Stimulated activated CD4-positive, alpha-beta T cell treated with anti-CD3 and anti-CD28 coated beads, Interleukin-12 subunit alpha, Interleukin-12 subunit beta, amount 100 ng/mL, for 4 hours (primary cell): ENCODE measurements at places on chromosomes 11 and 22.

DNA sequence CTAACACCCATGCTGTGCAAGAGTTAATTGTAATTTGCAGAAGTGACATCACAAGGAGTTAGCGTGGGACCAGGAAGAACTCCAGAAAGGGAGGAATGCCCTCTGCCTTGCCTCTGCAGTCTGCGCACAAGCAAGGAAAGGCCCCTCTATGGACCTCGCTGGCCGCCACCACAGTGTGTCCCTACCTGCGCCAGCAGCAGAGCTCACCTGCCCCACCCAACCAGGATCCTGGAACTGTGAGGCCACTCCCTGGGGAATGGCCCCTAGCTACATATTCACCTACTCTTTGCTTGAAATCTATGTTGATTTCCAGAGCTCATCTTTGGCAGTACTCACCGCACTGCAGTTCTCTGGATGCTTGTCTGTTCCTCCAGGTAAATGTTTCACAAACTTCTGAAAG, 72.0 kb upstream of the MTNR1B start:
- DNase-seq: no peak

- DNase-seq: peak; percentile 23
Measured at GRCh38 chr11:46916286-46917108, 1.9 kb downstream of the LRP4 start.

- DNase-seq: no peak
Measured at GRCh38 chr11:18223591-18224387, 12.8 kb downstream of the SAA4 start.

GRCh38 chr22:44098966-44099530, 74.9 kb downstream of the PARVB start:
- DNase-seq: no peak

DNA sequence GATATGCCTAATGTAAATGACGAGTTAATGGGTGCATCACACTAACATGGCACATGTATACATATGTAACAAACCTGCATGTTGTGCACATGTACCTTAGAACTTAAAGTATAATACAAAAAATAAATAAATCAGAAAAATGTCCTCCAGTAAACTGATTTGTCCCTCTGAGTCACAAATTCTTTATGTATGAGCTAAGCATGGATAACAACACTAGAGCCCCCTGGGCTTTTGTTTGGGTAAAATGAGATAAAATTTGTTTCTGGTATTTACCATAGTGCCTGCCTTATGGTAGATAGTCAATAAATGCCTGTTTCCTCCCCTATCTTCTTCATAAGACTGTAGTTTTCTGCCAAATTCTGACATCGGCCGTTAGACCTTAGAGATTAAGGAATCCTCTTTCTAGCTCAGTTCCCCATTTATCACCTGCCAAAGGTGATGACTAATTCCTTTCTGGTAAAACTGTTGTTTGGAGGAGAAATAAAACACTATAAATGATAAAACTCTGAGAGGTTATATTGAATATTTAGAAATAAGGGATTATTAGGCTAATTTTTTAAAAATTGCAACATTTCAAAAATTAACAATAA, 43.6 kb upstream of the LUZP2 start:
- no peak for DNase-seq

DNA sequence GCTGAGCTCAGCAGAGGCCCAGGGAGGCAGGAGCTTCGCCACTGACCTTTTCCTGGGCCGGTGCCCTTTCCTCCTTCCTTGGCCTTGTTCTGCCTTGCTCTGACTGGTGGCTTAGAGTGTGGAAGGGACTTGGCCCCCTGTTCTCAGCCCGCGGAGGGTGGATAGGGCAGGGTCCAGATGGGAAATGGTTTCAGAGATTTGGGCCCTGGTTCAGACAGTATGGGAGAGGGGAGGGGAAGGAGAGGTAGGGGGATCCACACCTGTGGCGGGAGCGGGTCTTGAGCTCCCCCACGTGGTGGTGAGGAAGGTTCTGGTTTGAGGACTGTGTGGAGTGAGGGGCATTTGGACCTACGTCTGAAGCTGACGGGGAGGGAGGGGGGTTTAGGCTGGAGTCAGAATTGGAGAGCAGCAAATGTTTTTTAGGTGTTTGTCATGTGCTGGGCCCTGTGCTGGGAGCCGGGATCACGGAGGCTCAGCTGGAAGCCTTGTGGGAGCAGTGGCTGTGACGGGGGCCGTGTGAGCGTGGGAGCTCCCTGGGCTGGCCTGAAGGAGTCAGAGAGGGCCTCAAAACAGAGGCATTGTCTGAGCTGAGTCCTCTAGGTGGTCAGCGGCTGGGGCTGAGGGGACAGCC, 27.2 kb downstream of the SHANK3 start:
- DNase-seq: no peak

DNA sequence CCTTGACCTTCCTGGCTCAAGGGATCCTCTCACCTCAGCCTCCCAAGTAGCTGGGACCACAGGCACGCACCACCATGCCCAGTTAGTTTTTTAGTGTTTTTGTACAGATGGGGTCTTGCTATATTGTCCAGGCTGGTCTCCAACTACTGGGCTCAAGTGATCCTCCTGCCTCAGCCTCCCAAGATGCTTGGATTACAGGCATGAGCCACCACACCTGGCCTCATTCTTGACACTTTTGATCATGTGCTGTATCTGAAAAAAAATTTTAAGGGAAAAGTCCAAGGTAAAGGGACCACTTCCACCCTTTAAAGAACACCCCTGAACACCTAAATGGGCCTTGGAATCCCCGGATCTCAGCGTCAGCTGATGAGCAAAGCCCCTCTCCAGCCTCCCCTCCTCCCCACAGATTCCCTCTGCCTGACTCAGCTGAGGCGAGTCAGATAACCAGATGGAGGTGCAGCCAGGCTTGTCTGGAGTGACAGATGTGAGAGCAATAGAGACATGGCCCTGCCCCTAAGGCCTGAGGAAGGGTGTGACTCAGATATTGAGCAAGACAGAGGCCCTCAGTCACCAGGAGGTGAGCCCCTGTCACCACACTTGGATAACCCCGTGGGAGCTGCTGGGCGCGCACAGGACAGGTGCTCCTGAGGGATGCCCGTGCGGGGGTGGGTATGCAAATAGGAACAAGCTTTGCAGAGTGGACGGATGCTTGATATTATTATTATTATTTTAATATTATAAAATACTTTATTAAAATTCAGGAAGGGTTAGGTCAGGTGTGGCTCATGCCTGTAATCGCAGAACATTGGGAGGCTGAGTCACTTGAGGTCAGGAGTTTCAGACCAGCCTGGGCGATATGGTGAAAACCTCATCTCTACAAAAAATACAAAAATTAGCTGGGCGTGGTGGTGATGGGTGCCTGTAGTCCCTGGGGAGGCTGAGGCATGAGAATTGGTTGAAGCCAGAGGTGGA, 5.0 kb upstream of the CCDC88B start:
- no peak for DNase-seq

DNA sequence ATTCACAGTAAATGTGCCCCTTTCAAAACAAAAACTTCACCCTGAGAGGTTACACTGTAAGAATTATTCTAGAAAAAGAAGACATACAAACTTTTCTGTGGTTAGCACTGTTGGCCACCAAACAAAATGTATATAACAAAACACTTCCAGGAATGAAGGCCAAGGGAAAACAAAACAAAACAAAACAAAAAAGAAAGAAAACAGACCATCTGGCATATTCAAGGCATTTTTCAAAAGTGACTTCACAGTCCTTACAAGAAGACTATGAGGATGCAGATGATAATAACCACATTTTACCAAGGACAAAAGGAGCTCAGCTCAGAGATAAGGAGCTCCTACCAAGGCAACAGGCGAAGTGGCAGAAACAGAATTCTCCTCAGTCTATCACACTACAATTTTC, 24.9 kb downstream of the CTSC start:
- no peak for DNase-seq

DNA sequence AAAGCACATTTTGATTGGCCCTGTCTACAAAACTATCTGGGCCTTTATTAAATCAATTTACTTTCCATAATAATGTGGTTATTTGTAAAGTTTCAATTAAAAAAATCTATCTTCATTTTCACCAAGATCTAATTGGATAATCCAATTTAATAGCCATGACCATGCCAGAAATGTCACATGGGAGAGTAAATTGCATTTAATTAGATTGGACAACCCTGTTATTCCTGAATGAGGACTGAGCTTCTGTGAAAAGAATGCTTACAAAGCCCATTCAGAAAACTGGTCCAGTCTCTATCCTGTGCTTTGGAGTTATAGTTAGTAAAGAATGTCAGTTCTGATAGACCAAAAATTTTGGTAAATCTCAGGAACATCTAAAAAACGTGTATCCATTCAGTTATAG, 541.9 kb upstream of the ANO5 start:
- DNase-seq: no peak

DNA sequence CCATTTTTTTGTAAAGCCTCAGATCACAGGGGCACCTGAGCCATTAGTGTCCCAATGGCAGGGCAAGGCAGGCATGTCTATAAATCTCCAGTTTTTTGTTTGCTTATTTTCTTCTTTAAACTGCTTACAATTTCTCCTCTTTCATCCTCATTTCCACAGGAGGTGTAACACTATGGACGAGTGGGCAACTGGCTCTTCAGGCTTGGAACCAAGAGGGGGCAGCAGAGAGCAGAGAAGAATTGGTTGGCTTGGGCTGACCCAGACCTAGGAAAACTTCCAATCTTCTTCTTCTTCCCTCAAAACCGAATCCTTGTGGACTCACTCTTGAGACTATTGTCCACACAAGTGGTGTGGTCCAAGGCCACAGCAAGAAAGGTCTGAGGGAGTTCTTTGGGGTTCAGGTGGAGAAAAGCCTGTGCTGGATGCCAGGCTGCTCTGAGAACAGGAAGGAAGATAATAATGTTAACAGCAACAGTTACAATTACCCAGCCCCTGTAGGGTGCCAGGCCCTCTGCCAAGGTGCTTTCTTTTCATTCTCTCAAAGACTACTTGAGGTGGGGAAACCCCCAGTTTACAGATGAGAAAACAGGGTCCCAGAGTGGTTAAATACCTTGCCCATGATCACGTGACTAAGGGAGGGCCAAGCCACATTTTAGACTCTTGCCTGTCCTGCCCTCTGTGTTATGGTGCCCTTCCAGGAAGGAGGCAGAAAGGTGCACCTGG, 70.7 kb upstream of the E2F8 start:
- DNase-seq: peak; percentile 29

DNA sequence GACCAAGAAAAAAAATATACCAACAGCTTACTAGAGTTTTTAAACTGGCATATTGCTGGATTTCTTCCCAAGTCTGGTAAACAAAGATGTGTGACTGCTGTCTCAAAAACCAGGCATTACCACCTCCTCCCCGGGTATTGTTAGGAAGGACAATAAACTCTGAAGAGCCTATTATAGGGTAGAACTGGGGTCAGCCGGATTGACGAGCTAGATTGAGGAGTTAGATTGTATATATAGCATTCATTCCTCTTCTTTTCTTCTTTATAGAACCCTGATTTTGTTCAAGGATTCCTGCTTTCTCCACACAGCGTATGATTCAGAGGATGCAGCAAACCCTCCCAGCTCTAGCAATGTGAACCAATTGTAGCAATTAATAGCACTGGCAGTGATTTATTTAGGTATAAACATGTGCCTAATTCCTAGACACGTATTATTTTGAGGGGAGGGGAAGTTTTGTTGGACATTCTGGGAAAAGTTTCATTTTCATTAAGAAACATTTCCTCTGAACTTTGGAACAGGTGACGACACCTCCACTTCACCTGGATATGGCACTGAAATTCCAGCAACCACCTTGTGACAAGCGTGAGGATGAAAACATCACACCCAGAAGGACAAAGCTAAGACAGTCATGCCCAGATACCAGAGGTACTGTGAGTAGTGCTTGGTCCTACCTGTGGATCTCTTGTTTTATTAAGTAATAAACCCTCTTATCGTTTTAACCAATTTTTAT, 679.4 kb upstream of the KIRREL3 start:
- no peak for DNase-seq

GRCh38 chr11:66848671-66849500, 5.6 kb downstream of the RCE1 start:
- DNase-seq: no peak

GRCh38 chr11:72018171-72018570, 19.5 kb downstream of the IL18BP start:
- DNase-seq: no peak

GRCh38 chr11:74751303-74751702, 2.7 kb downstream of the RNF169 start:
- no peak for DNase-seq

GRCh38 chr22:31148953-31149627, 8.8 kb upstream of the PLA2G3 start:
- peak; percentile 19 for DNase-seq

GRCh38 chr22:23970816-23971486, 3.3 kb downstream of the DDT start:
- DNase-seq: no peak

DNA sequence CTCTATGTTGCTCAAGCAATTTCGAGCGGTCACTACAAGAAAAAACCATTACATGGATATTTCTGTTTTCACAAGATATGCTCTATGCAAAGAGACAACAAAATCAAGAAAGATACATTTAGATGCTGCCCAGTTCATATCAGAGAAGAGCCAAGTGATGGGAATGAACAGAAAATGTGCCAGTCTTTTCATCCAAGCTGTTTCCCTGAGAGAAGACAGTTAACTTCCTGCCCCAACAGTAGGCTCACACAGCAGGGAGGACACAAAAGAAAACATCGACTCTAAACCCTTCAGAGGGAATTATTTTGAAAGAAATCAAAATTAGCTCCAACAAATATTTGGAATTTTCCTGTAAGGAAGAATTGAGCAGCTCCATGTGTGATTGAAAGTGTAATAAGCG, 11.6 kb downstream of the JAML start:
- DNase-seq: no peak

GRCh38 chr11:60336767-60337391, 9.8 kb downstream of the MS4A6E start:
- no peak for DNase-seq

GRCh38 chr22:42961810-42962209, 53.1 kb downstream of the PACSIN2 start:
- DNase-seq: no peak

DNA sequence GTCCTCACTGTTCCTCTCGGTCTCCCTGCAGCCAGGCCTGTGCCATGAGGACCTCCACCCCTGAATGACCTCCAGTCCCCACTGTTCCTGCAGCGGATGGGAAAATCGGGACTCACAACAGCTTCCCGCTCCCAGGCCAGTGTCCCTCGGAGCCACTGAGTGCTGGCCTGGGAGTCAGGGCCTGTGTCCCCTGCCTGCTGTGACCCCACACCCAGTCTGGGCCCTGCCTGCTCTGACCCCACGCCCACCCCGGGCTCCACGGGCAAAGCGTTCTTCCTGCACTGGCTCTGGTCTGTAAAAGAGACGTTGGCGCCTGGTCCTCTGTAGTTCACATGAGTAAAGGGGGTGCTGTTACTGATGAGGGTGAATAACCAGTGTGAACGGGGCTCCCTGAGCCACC, 73.0 kb upstream of the SHISAL1 start:
- DNase-seq: no peak

GRCh38 chr22:42451499-42452145, 19.4 kb upstream of the NFAM1 start:
- no peak for DNase-seq

- no peak for DNase-seq
Measured at GRCh38 chr11:115698243-115698642, 194.0 kb upstream of the CADM1 start.

DNA sequence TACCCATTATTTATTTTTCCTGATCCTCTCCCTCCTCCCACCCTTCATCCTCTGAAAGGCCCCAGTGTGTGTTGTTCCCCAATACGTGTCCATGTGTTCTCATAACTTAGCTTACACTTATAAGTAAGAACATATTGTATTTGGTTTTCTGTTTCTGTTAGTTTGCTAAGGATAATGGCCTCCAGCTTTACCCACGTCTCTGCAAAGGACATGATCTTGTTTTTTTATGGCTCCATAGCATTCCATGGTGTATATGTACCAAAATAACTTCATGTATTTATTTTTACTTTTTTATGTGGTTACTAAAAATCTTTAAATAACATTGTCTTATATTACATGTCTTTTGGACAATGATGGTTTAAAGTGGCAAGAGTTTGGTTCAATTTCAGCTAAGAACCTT, 15.2 kb downstream of the PDGFD start:
- DNase-seq: no peak
